Activated naive CD8-positive, alpha-beta T cell treated with anti-CD3 and anti-CD28 coated beads, Interleukin-2, amount 50 U/mL, for 24 hours (primary cell): ENCODE measurements at places on chromosomes 1 and 21.

DNA sequence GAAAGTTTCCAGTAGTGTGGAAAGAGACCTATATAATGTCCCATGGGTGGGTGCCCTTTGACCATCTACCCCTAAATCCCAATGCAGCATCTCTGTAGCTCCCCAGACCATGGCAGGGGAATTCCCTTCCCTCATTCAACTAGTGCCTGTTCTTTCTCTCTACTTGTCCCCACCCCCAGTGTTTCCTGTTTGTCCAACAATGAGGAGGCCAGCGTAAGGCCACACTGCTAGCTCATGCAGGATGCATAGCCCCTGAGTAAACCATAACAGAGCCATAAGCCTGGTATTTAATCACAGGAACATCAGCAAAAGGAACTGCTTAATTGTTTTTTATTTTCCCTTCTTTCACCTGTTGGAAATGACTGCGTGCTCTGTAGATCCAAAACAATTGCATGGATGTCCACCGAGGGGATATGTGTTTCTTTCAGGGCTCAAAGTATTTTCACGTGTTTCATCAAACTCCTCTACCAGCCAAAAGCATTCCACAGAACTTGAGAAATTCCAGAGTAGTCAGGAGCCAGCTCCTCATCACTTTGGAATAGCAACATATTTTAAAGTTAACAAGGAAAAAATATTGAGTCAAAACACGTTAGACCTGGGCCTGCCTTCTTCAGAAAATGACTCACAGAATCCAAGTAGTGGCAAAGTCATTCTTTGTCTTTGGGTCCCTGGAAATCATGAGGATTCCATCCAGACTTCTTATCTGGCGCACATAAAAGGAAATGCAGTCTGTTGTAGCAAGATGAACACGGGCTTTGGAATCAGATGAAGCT is 162.5 kb upstream of the SGIP1 start:
- no peak for DNase-seq

DNA sequence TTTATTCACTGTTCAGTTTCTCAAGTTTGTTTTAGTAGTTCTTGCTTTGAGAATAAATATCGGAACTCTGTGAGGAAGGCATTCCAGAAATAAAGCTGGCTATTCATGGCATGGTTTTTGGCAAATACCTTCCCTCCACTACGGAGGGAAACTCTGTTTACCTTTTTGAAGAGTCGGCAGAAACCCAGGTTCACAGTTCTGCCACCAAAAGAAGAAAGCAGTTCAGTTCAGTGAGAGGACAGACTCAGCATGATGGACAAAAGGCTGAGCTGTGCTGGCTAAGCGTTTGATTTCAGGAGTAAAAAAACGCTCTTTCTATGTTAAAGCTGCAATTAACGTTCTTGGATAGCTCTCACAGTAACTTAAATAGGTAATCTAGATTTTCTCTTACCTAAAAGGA is 42.4 kb downstream of the CNN3 start:
- no peak for DNase-seq

DNA sequence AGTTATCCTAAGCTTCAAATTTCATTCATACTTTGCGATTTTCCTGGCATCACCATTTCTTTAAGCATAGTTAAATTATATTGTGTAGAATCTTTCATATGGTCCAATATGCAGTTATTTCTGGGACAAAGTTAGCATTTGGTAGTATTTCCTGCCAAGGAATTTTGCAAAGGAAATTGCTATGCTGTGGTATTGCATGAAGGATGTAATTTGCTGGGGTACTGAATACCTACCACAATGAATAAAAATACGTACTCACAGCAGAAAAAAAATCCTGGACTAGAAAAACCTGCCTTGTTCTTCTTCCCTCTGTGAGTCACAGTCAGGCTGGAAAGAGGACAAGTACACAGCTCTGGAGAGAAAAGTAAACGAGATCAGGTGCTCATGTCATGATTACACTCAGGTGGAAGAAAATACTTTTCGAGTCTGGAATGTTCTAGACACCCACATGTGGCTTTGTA is 241.2 kb downstream of the PTBP2 start:
- no peak for DNase-seq

- no peak for DNase-seq
These were observed 25.5 kb upstream of the ERRFI1 start for GRCh38 chr1:8051650-8052049.

DNA sequence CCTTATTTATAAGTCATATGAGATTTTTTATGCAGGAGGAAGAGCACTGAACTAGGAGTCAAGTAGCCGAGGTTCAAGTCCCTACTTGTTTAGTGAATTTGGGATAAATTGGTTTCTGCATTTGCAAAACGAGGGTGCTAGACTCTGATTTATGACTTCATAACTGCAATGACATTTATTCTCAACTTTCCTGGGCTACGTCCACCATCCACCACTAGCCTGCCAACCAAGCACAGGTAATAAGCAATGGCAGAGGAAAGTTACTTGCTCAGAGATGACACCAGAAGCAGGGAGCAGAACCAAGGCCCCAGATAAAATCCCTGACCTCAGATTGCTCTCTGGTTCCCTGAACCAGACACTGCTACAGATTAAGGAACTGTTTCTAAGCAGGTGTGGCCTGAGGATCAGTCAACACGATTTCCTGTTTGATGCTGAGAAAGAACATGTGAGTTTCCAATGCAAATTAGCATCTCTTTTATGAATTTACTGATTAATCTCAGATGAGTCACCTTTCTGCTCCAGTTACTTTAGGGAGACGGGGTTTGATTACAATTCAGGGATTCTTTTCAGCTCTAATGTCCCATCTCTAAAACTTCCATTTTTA is 52.7 kb downstream of the PLPP3 start:
- no peak for DNase-seq

DNA sequence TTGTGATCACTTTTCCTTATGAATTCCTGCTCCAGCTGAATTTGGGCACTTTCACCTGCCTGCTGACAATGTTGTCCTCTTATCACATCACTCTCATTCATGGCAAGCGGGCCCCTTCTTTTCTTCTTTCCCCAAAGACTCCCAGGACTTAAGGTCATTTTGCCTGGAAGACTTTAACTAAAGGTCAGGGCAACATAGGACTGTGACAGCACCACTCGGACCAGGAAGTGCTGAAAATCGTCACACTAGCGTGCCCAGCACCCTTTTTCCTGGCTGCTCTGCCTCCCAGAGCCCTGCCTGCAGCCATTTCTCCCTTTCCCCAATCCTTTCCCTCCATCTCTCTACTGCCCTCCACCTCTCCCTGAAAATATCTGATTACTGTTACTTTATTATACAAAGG is 35.4 kb downstream of the CD34 start:
- DNase-seq: no peak

GRCh38 chr1:241464985-241465384 is 54.6 kb downstream of the FH start:
- no peak for DNase-seq

GRCh38 chr1:203522237-203522636 is 28.3 kb downstream of the OPTC start:
- DNase-seq: no peak

DNA sequence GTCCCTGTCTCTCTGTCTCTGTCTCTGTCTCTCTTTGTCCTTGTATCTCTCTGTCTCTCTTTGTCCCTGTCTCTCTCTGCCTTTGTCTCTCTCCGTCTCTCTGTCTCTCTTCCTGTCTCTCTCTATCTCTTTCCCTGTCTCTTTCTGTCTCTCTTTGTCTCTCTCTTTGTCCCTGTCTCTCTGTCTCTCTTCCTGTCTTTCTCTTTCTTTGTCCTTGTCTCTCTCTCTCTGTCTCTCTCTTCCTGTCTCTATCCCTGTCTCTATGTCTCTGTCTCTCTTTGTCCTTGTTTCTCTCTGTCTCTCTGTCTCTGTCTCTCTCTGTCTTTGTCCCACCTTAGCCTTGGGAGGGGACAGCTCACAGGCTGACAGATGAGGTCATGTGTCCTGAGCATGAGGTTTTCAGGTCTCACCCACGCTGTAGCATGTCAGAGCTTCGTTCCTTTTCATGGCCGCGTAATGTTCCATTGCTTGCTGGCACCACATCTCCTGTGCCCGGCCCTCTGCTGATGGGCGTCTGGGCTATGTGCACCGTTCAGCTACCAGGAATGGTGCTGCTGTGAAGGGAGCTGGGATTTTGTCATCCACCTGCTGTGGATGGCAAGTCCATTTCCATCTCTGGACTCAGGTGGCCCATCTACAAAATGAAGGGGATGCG is 27.6 kb downstream of the TP73 start:
- no peak for DNase-seq

GRCh38 chr1:13514821-13515220 is 1.0 kb upstream of the LRRC38 start:
- DNase-seq: no peak

- no peak for DNase-seq
These were observed 6.5 kb upstream of the PEX10 start for GRCh38 chr1:2418791-2419320.

GRCh38 chr1:64488862-64489261 is 18.9 kb downstream of the CACHD1 start:
- no peak for DNase-seq

- no peak for DNase-seq
These were observed 47.0 kb downstream of the CD46 start for GRCh38 chr1:207798847-207799246.

DNA sequence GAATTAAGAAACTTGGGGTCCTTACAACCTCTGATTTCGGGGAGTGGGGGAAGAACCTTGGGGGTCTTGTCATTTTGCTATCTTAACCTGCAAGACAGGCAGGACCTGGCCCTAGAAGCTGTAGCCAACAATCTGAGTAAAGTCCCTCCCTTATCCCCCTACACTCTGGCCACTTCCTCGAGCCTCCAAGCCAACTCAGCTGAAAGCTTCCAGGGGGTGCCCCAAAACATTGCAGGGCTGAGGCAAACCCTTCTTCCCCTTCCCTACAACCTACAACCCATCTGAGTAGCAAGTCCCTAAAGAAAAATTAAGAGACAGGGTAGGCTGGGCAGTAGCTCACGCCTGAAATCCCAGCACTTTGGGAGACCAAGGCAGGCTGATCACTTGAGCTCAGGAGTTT is 5.0 kb downstream of the CERS2 start:
- DNase-seq: no peak

DNA sequence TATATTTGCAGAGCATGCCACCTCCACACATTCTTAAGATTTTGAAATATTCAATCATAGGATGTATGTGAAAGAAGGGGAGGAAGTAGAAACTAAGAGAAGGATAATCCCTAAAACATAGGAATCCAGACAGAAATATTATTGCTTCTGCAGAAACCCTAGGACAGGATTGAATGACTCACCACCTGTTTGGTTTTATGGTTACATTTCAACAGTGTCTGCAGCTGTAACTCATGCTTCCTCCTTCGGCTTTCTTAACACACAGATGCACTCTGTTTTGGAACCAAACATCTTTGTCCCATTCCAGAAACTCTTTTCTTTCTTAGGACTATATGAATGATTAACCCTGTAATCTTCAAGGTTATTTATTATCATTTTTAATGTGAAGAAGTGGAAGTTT is 20.7 kb downstream of the RGS7 start:
- no peak for DNase-seq

GRCh38 chr21:36127977-36128376 is 6.9 kb upstream of the CBR3 start:
- DNase-seq: no peak

DNA sequence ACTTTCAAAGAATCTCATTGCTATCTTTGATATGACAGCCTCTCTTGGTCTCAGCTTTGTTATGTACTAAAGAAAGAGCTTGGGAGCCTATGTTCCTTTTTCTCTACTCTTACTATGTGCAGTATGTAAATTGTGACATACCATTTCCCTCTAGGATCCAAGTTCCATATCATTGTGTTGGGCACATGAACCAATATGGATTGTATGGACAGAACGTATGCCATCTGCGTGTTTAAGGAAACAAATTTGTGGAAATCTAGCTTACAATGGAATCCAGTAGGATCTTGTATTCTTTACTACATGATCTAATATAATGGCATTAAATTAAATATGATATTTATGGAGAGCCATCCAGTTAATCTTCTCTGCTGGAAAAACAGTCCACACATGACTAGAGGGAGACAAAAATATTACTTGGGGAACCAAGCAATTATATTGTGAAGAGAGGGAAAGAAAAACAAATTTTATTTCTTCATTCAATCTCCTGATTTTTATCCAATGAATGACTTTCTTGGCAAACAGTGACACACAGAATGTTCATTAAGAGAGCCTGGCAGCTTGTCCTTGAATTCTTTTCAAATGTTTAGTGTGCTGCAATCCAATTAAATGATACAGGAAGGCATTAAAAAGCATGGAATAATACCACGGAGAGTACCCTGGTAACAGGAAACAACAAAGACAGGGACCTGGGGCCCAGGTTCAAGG is 106.5 kb upstream of the DAB1 start:
- DNase-seq: no peak

GRCh38 chr1:218374401-218375353 is 29.5 kb downstream of the TGFB2 start:
- no peak for DNase-seq

GRCh38 chr1:1430114-1430982 is 5.1 kb upstream of the VWA1 start:
- no peak for DNase-seq

DNA sequence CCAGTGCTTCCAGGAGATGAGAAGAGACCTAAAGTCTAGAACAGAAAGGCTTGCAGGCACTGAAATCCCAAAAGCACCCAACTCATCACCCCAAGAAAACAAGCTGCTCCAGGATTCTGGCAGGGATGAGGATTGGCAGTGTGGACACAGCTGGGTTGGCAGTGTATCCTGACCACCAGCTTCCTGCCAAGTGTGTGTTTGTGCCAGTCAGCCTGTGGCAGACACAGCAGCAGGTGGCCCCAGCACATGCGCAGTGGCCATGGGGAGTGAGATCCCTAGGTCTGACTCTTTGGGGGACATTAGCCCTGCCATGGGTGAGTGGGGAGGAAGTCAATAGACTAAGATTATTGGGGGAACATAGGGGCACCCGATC is 8.7 kb upstream of the SNAPIN start:
- DNase-seq: no peak

GRCh38 chr1:194629011-194629410 is 1442.6 kb upstream of the B3GALT2 start:
- no peak for DNase-seq

GRCh38 chr1:228149406-228150119 is at the start of gene GJC2:
Gene GJC2 (plus strand): TSS chr1:228149930. CDS start chr1:228157759, 7,829 bp downstream.
- no peak for DNase-seq

- no peak for DNase-seq
These were observed 23.2 kb downstream of the TNNT2 start for GRCh38 chr1:201354151-201354900.

- DNase-seq: no peak
These were observed 12.4 kb upstream of the GBP4 start for GRCh38 chr1:89211035-89211634.

GRCh38 chr1:206507284-206508129 is at the start of gene RASSF5:
Gene RASSF5 (plus strand): TSS chr1:206507531. CDS start chr1:206507603, 72 bp downstream.
- DNase-seq: peak; percentile 88

- no peak for DNase-seq
These were observed 6.4 kb downstream of the IFNLR1 start for GRCh38 chr1:24180676-24181075.

DNA sequence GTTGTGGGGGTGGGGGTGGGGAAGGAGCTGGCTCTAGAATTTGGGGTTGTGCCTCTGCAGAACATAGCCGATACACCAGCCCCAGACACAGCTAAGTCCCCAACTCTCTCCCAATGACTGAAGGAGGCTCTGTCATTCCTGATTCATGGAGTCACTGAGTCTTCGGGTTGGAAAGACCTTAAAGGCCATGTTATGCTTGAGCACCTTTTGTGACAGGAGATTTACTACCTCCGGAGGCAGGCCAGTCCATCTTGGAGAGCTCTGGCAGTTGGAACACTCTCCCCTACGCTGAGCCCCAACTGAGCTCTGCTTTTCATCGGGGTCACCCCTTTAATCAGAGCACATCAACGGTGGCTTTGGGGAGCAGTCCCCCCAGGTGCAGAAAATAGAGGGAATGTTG is 284.4 kb upstream of the GJB5 start:
- DNase-seq: no peak

- DNase-seq: no peak
These were observed 127.3 kb upstream of the APP start for GRCh38 chr21:26297851-26298250.
